ENCODE measurements at places on chromosomes 2 and 18.

- DNase-seq = no peak
Measured at GRCh38 chr2:99602476-99602875, 112.7 kb upstream of the REV1 start.

DNA sequence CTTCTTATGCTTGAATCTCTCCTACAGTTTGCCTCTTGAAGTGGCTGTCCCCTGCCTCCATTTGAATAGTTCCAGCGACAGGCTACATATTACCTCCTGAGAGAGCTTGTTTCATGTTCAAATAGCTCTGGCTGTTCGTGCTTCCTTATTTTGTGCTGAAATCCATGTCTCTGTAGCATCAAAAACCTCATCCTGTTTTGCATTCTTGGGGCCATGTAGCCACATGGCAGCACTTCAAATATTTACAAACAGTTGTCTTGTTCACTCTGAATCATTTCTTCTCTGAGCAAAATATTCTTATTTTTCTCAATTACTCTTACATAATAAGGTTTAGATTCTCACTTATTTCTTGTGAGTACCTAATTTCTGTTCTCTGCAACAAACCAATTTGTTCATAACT is 1243.1 kb upstream of the NXPH2 start:
- DNase-seq = no peak

DNA sequence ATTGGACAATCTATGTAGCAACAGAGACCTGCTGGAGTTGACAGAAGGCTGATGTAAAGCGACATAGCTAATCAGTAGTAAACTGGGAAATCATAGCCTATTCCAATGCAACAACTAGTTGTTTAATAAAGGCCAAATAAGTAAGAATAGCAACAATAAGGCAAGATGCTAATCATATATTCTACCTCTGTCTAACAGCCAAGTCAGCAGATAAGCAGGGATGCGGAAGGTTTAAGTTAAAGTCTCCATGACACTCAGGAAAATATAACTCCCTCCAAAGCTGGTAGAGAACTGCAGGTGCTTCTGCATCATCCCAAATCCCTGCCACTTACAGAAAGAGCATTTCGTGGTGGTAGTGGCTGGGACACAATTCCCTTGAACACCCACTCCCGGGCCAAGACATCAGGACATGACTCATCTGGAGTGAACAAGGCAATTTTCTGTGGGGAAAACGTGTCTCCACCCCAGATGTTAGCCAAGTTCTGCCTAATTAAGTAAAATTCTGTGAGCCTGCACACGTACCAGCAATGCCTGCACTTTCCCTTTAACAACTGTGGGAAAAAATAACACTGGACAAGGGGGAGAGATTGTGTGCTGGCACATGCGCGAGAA is 413.6 kb upstream of the ID2 start:
- no peak for DNase-seq

- DNase-seq = no peak
Measured at GRCh38 chr18:44958455-44958854, 277.8 kb downstream of the SETBP1 start.

DNA sequence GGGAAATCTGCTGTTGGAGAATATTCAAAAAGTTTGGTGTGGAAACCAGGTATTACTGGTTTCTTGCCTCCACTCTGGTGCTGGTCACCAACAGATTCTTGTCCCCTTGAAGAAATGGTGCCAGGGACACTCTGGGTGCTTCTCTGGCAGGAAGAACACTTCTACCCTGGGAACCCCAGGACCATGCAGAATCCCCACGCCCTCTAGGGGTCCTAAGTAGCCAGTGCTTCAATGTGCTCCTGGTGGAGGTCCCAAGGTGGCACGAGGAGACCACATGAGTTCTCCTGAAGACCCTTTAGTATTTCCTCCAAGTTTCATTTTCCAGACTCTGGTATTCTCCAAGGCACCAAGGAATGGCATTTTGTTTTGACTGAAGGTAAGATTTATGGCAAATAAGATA is 380.6 kb downstream of the TSN start:
- DNase-seq = no peak

GRCh38 chr2:3505771-3506170 is 13.6 kb downstream of the ADI1 start:
- DNase-seq = no peak

- DNase-seq = no peak
Measured at GRCh38 chr2:205864491-205864890, 182.2 kb downstream of the NRP2 start.

DNA sequence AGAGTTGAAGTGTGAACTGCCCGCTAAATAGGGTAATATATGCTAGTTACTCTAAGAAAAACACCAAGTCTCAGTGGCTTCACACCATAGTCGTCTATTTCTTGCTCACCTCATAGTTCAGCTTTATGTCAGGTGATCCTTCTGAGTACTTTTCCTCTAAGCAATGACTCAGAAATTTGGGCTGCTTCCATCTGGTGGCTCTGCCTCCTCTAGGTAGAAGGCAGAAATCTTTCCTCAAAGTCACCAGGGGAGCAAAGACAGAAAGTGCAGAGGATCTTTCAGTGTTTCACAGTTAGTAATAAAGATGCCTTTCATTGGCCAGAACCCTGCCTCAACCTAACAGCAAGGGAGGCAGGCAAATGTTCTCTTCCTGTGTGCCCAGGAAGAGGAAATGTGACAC is 17.3 kb downstream of the CDH20 start:
- DNase-seq = no peak

- no peak for DNase-seq
Measured at GRCh38 chr2:240320204-240320993, 115.1 kb upstream of the GPC1 start.

DNA sequence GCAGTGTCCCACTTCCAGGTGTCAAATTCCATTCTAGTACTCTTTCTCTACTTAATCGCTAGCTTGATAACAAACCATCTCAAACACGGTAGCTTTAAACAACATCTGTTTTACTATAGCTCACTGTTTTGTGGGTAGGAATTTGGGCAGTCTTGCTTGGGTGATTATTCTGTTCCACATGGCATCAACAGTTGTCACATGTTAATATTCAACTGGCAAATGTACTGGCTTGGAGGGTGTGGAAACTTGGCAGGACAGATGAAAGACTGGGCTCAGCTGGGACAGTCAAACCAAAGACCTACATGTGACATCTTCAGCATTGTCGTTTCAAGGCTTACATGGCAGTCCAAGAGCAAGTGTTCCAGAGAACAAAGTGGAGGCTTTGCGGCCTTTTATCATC is 241.8 kb downstream of the PTH2R start:
- no peak for DNase-seq

GRCh38 chr2:48319863-48320262 is 210.1 kb upstream of the STON1 start:
- no peak for DNase-seq

DNA sequence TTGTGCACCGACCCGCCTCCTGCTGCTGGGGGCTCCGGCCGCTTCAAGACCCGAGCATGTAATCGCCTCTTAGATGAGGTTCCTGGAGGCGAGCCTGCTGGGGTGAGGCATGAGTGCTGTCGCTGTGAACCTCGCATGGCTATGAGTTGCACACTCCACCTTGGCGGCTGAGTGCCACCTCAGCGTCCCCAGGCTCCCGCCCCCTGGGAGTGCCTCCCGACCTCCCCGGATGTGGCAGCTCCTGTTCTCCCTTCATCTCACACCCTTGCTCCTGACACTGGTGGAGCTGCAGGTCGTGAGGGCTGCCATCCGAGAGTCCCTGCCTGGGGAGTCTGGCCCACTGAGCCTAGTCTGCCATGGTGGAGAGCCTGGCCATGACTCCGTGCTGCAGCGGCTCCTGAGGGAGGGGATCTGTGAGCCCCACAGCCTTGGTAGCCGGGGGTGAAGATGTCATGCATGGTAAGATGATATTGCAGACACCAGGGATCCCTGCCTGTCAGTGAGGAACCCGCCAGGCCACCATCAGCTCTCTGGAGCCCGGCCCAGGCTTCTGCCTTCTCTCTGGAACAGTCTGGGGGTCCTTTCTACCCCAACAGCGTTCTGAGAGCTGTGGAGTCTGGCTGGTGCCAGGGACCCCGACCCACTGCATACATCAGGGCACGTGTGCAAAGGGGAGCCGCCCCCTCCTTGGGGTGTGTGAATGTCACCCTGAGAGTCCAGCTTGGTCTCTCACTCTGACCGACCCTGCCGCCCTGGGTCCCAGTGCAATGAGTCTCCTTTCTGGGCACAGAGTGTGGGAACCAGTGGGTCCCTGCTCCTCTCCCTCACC is 61.6 kb upstream of the HS6ST1 start:
- DNase-seq = no peak

DNA sequence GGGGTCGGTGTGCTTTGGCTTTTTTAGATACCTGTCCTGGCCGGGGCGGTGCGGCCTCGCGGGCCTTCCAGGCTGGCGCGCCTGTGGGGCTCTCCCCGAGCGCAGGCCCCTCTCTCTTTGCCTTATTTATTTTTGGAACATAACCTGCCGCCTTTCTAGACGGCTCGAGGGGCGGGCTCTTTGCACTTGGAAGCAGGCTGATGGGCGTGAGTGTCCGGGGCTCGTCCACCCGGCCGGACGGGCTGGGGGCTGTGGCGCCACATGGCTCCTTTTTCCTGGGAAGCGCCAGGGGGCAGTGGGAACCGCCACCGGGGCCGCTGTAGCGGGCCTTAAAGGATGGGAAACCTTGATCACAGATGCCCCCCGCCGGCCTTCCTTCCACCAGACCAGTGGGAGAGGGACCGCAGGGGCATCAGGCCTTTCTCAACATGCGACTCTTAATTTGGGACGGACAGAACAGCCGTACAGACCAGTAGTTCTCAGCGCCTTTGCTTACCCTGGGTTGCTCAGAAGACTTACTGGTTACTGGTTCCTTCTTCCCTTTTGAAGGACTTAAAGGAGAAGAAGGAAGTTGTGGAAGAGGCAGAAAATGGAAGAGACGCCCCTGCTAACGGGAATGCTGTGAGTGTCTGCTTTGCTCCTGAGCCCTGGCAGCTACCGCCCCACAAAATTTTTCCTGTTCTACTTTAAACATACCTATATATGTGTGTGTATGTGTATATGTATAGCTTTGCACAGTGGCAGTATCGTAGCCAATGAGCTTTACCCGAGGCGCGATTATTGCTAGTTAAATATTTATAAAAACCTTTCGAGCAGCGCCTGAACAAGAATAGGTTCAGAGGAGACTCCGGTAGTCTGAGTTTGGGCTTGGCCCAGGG is 2.7 kb downstream of the PTMA start:
- no peak for DNase-seq

DNA sequence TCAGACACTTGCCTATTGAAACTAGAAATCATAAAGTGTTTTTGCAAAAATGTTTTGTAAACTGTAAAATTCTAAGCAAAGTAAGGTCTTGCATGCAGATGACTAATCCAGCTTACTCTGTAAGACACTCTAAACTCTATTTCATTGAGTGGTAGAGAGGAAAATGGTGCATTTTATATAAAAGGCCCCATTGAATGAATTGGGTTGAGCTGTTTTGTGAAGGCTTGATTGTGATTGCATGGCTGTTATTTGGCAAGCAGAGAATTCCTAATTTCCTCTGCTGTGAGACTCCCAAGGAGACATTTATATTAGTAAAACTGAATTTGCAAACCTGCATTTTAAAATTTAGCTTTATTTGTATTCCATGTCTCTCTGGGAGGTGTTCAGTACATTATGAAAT is 234.5 kb downstream of the PARD3B start:
- no peak for DNase-seq

GRCh38 chr2:30865892-30866681 is 58.8 kb upstream of the CAPN13 start:
- no peak for DNase-seq

GRCh38 chr2:73728043-73728442 is 9.1 kb downstream of the TPRKB start:
- no peak for DNase-seq

DNA sequence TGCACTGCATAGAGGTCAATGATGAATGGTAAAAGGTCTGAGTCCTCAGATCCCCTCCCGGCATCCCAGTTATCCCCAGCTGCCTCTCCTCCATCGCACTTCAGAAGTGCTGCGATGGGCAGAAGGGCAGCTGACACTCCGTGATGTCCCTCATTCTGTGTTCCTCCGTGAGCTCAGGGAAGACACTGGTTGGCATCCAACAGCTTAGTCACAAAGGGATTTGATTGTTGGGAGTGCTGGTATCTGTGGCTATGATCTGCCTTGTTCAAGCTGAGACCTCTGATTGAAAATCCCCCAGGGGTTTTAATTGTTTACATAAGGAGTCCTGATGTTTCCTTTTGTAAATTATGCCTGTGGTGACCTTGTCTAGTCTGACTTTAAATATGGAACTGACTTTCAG is 19.0 kb upstream of the SAG start:
- no peak for DNase-seq

DNA sequence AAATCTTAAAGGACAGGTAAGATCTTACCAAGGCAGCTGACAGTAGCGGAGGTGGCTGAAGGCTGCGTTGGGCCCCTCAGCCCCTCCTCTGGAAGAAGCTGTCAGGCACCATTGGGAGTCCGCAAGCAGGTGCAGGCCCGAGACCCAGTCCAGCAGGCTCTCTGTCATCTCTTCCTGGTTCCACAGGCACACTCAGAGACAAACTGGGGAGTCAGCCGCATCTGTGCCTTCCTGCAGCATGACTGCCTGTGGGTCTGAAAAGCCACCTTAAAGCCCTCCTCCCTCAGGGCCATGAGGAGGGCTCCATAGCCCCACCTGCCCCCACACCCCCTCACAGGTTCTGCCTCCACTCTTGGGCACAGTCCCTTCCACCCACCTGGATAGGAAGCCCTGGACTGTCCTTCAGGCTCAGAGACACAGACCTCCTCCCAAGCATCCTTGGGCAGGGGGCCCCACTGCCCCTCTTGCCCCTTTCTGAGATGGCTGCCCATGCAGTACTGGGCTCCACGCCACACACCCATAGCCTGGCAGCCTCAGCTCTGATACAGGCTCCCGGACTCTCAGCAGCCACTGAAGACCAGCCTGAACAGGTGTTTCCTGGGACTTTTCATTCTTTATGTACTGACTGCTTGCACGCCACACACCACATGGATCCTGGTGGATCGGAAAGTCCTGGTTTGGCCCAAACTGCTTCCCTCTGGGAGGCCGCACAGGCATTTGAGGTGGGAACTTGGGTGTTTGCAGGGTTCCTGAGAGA is 239.8 kb downstream of the SEPTIN10 start:
- DNase-seq = no peak

- DNase-seq = peak; percentile 8
Measured at GRCh38 chr2:191245869-191246531, 796 bp downstream of the MYO1B start.

DNA sequence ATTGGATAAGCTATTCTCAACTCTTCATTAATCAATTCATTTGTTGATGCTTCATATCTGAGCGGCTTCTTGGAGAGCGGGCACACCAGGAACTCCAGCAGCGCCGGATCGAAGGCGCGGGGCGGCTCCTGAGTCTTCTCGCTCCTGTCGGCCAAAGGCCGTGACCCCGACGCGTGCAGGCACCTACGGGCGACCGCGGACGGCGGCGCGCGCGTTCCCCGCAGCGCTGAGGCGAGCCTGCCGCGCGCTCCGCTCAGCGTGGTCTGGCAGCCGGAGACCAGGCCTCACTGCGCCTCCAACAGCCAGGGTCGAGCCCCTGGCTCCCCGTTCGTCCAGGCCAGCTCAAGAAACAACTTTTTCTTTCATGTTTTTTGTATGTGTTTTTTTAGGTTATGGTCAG is 97.5 kb downstream of the ICA1L start:
- peak; percentile 6 for DNase-seq

GRCh38 chr18:26003356-26003755 is 87.1 kb downstream of the SS18 start:
- DNase-seq = no peak

GRCh38 chr18:75200605-75201280 is 8.2 kb downstream of the PTGR3 start:
- DNase-seq = no peak

Measured in activated gamma-delta T cell (primary cell).